Stimulated activated naive CD8-positive, alpha-beta T cell treated with anti-CD3 and anti-CD28 coated beads, Interleukin-15, Interleukin-2, amounts not matched to agents 100 U/mL and 50 U/mL, for 24 hours (primary cell): ENCODE measurements at places on chromosomes 12 and 14.

- no peak for DNase-seq
Observed at GRCh38 chr12:84791444-84791843, 121.2 kb downstream of the SLC6A15 start.

DNA sequence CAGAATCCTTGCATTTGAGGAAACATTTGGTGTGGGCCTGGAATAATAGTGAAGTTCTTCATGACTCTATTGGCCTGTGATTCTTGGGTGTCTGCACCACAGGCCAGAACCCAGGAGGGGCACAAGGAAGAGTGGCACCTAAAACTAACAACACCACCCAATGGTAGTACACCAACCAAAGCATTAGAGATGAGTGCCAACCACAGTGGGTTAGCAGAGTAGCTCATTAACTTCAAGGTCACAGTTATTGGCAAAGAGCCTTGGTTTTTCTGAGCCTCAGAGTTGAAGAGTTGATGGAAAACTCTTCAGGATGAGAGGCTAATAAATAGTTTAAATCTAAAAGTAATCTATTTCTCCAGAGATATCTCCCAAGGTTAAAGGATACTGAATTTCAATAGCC is 57.0 kb downstream of the HELB start:
- DNase-seq = no peak

DNA sequence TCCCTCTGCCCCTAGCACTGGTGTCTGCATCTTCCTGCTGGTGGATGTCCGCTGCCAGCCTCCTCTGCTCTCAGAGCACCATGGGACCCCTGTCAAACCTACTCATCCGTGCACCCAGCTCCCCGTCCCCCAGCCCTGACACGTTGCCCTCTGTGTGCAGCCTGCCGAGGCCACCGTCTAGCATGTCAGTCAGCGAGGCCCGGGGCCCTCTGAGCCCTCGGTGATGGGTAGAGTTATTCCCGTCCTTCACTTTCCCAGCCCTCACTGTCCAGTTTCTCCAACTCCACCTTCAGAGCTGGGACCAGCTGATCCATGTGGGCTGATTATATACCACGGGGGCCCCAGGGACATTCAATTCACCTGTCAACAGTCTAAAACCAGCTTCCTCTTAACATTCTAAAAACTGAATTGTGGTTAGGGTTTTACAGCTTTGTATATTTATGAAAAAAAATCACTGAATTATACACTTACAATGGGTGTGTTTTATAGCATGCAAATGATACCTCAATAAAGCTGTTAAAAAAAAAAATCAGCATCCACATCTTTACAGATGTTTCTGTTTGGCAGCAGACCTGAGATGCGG is 61.3 kb downstream of the CCDC88C start:
- no peak for DNase-seq

- no peak for DNase-seq
Observed at GRCh38 chr12:130825771-130826150, 13.3 kb downstream of the STX2 start.

DNA sequence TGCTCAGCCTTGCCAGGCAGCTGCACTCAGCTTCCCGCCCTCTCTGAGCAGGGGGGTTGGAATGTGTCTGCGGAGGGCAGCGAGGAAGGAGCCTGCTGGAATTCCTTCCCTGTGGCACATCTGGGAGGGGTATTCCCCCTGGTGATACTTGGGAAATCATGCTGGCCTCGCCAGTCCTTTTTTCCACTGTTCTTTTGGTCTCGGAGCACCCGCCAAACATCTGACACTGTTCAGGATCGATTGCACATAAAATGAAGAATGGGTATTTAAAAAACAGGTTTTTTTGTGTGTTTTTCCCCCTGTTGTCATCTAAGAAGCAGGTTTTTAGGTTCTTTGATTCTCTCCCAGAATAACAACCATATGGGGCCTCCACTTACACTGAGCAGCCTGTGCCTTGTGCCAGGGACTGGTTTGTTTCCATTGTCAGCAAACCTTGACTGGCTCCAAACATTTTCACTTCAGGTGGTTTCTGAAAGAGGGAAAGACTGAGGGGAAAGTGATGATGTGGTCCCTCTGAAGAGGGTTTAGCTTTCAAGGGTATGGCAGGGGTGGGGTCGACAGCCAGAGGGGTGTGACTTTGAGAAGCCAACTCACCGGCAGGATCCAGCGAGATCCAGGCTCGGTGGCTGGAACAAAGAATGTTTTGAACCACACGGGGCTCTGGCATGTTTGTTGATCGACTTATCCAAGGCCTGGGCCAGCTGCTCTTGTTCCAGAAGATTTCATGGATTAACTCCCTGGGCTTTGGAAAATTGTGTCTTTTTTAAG is 215.1 kb downstream of the CACNA1C start:
- no peak for DNase-seq

DNA sequence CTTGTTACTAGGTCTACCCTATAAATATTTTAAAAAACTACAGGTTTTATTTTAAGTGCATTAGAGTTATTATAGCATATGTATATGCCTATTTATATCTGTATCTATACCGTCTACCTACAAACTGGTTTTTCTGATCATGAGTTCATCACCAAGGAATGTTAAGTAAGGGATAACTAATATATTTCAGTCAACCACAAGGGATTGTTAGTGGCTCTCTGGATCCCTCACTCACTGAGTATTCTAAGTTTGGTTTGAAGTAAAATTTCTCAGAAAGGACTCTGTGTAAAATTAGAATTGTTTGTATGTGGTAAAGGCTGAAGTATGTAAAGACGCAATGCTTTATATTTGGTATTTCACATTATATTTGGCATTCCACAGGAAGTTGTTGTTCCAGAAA is 4.8 kb downstream of the EPYC start:
- no peak for DNase-seq

- no peak for DNase-seq
Observed at GRCh38 chr12:52441320-52441911, 7.2 kb upstream of the KRT75 start.

GRCh38 chr12:66304296-66304900 is 2.1 kb downstream of the HELB start:
- no peak for DNase-seq

- DNase-seq = no peak
Observed at GRCh38 chr14:89185919-89186855, 230.8 kb downstream of the FOXN3 start.

GRCh38 chr14:24411443-24412389 is 12.9 kb downstream of the NYNRIN start:
- DNase-seq = peak; percentile 30

DNA sequence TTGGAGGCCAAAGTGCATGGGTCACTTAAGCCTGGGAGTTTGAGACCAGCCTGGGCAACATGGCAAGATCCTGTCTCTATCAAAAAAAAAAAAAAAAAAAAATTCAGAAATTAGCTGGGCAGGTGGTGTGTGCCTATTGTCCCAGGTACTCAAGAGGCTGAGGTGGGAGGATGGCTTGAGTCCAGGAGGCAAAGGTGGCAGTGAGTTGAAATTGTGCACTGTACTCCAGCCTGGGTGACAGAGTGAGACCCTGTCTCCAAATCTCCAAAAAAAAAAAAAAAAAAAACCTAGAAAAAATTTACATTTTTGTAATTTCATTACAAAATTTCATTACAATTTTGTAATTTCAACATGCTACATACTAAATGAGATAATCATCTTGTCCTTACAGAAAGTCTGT is 42.7 kb downstream of the SYNE2 start:
- DNase-seq = no peak

DNA sequence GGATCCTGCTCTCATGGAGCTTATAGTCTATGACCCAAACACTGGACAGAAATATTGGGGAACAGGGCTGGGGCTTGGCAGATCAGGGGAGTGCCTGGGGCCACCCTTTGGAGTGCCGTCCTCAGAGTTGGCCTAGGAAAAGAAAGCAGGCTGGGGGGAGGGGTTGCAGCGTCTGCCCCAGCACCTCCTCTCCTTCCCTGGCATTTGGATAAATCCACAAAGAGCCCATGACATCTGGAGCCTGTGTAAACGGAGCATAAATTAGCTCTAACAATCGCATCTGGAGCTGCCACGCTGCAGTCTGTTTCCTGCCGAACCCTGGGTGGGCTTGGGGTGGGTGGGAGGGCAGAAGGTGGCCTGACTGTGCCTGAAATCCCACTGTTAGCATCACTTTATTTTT is 63.8 kb downstream of the MVK start:
- DNase-seq = no peak

GRCh38 chr14:104766863-104767633 is 14.1 kb downstream of the SIVA1 start:
- no peak for DNase-seq

- DNase-seq = no peak
Observed at GRCh38 chr12:76583301-76583700, 23.7 kb upstream of the OSBPL8 start.

- DNase-seq = no peak
Observed at GRCh38 chr12:31578632-31579031, 12.3 kb downstream of the DENND5B start.

- DNase-seq = no peak
Observed at GRCh38 chr14:70192915-70193314, 4.2 kb upstream of the SLC8A3 start.

- DNase-seq = peak; percentile 18
Observed at GRCh38 chr12:116600959-116601918, 42.1 kb downstream of the MAP1LC3B2 start.

GRCh38 chr12:76595056-76595455 is 35.5 kb upstream of the OSBPL8 start:
- DNase-seq = no peak

GRCh38 chr14:93859957-93860356 is 67.2 kb upstream of the FAM181A start:
- DNase-seq = no peak

DNA sequence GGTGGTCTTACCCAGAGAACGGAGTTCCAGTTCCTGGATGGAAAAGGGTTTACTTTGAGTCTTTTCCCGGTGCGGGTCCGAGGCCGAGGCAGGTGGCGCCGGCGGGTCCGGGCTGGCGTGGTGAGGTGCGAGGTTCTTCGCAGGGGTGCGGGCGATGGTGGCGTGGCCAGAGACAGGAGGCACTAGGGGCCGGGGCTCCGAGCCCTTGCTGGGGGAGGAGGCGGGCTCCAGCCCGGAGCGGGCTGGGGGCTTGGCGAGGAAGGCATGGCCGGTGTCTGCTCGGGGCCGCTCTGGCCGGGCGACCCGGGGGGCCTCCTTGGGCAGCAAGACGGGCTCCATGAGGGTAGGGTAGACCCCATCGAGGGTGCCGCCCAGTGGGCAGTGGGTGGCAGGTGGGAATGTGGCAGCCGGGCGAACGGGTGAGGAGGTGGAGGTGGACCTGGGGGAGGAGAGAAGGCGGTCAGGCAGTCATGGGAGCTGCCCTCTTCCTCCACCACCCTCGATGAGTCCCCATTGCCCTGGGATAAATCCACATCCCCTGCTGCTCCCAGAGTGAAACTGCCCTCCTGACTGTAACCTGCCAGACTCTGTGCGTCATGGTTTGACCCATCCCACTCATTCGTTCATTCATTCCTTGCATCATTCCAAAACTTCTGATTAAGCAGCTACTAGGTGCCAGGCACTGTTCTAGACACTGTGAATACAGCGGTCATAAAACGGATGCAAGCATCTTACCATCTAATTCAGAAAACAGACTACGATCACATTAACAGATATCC is 42.0 kb downstream of the RFLNA start:
- no peak for DNase-seq

DNA sequence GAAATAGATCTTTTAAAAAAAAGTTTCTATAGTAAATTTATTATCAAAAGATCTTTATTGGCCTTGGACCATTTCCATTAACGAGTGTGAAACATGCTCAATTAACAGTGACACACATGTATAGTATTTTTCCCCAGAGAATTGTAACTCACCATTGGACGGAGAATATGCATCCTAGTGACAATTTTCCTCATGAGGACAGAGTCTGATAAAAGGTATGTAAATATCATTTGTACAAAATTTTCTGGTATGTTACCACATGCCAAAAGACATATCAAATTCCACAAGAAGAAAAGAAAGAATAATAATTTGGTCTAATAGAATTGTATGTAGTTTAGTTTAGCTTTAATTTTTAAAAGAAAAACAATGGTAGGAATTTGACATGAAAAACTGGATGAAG is 1096.0 kb upstream of the FLRT2 start:
- DNase-seq = no peak

GRCh38 chr12:109618082-109618481 is 44.5 kb downstream of the MVK start:
- no peak for DNase-seq

- DNase-seq = no peak
Observed at GRCh38 chr12:18283831-18284230, 22.5 kb downstream of the PIK3C2G start.

DNA sequence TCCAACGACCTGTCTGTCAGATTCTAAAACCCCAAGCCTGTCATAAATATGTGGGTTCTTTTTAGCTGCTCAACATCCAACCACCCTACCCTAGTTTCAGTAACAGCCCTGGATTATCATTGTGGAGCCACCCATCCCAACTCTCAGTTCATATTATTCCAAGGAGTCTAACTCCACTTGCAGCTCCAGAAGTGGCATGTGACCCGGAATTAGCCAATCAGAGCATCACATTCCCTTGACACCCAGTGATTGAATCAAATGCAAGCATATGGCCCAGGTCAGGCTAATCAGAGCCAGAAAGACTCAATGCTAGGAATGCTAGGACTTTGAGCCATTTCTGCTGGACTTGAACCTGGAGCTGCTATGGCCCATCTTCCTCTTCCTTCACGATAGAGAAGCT is 17.1 kb upstream of the HSP90B1 start:
- DNase-seq = no peak

DNA sequence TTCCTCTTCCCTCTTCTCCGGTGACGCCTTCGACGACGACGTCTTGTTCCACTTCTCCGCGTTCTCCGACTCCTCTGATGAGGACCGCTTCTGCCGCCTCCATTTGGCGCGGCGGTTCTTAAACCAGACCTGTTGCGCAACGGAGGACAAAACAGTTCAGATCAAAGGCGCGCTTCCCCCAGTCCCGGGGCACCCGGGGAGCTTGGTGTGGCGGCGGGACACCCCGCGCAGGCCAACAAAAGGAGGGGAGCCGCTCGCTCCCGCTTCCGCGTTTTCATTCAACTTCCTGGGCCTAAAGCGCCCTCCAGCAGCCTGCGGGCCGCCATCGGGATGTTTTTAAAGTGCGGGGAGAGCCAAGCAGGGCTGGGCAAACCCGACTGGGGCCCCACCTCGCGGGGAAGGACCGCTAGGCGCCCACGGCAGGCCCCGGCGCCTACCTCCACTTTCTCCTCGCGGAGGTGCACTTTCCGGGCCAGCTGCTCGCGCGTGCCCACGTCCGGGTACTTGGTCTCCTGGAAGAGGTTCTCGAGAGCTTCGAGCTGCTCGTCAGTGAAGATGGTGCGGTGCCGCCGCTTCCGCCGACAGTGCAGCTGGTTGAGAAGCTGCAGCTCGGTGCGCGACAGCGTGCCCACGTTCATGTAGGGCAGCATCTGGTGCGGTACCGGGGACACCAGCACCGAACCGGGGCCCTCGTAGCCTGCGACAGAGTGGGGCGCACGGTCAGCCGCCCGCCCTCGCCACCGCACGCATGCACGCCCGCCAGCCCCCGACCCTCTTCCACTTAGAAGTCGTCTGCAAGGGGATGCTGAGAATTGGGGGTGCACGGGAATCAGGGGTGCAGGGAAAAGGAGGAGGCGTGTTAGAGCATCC is 1.2 kb downstream of the GSC start:
- peak; percentile 29 for DNase-seq

- no peak for DNase-seq
Observed at GRCh38 chr12:51844854-51845253, 3.7 kb downstream of the FIGNL2 start.
